ENCODE measurements at places on chromosomes 13 and 19.

DNA sequence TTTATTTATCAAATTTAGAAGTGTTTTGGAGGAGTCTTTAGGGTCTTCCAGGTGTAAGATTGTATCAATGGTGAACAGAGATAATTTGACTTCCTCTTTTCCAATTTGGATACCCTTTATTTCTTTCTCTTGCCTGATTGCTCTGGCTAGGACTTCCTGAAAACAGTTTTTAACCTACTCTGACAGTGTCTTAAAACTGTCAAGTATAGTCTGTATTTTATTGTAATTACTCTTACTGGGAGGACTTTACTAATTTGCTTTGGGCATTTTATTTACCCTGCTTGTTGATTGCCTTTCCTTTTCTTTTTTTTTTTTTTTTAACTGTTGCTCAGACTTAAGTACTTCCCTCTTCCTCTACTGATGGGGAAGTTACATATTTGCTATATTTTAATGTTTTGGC, 81.3 kb downstream of the URI1 start:
- no peak for DNase-seq

- no peak for DNase-seq
These were observed 38.8 kb downstream of the NLRP12 start for GRCh38 chr19:53785196-53785889.

DNA sequence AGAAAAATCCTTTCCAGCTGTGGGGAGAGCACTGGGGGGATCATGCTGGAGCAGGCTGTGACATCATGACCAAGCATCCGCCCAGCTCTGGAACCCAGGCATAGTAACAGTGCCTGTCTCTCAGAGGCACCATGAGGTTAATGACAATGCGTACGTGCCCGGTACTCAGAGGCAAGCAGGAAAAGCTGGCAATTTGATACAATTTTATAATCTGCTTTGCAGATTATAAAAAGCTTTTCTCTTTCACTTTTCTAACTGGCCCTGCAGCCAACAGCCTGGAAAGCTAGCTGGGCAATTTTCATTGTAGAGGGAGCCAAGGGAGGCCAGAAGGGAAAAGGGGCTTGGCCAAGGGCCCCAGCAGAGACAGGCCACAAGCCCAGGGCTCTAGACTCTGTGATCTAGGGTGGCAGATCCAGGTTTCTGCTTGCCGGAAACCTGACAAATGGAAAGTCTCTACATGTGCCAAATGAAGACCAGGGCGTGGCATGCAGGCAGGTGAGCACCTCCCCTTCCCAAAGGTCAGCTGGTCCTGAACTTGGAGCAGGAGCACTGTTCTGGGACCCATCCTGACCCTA, 22.7 kb downstream of the VRK3 start:
- no peak for DNase-seq

DNA sequence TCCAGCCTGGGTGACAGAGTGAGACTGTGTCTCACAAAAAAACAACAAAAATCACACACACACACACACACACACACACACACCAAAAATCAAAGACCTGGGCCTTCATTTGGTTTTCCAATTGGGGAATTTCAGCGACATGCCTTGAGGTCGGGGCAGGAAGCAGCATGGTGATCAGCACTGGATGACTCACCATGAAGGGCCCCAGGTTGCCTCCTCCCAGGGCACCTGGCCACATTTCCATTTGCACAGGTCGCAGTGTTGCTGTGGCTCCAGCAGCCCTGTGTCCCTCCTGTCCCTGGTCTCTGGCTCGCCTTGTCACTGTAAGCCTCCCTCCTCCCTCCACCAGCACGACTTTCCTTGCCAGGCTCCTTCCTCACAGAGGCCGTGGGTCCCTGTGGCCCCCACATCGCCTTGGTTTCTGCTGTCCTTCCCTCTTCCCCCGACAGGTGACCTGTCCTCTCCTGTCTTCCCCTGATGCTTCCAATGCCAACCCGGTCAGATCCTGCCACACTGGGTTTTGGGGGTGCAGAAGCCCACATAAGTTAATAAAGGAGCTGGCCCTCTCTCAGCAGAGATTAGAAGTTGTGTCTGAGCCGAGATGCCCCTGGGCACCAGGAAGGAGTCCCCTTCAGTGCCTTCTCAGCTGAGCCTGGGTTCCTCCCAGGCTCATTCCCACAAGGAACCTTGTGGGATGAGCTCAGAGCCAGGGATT, 66.7 kb downstream of the GPR12 start:
- DNase-seq = no peak

- DNase-seq = peak; percentile 86
These were observed 206.7 kb upstream of the RFC3 start for GRCh38 chr13:33611121-33611805.

DNA sequence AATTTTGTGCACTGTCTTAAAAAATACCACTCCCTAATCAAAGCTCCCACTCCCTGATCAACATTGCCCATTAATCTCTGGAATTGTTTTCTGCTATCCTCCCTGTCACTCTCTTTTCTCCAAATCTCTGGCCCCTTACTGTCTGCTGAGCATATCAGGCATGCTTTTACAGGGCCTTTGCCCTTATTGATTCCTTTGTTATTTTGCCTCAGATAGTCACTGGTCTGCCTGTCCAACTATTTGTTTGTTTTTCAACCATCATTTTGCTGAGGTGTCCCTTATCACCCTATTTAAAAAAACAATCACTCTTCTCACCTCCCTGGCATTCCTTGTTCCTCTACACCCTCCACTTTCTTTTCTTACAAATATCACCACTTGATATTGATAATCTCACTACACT, 153.0 kb downstream of the PCDH9 start:
- DNase-seq = no peak

DNA sequence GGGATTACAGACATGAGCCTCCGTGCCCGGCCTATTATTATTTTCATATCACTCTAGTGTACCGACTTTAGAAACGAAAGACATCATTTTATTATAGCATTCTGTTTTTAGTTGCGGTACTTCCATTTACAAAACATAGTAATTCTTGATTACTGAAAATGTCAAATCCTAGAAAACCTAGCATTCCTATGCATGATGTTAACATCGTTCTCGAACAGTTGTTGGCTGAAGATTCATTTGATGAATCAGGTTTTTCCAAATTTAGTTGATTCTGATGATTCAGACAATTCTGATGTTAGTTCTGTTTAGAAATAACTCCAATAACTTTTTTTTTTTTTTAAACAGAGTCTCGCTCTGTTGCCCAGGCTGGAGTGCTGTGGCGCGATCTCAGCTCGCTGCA, 11.5 kb upstream of the MTRF1 start:
- no peak for DNase-seq

DNA sequence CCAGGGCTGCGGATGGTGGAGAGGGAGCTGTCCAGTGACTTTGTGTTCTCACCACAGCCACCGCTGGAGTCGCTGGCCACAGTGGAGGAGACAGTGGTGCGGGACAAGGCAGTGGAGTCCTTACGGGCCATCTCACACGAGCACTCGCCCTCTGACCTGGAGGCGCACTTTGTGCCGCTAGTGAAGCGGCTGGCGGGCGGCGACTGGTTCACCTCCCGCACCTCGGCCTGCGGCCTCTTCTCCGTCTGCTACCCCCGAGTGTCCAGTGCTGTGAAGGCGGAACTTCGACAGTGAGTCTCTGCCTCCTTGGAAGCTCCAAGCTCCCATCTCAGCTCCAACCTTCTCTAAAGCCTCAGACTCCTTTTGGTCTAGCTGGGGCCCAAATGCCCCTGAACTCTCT, 21.4 kb downstream of the PPP2R1A start:
- DNase-seq = no peak

DNA sequence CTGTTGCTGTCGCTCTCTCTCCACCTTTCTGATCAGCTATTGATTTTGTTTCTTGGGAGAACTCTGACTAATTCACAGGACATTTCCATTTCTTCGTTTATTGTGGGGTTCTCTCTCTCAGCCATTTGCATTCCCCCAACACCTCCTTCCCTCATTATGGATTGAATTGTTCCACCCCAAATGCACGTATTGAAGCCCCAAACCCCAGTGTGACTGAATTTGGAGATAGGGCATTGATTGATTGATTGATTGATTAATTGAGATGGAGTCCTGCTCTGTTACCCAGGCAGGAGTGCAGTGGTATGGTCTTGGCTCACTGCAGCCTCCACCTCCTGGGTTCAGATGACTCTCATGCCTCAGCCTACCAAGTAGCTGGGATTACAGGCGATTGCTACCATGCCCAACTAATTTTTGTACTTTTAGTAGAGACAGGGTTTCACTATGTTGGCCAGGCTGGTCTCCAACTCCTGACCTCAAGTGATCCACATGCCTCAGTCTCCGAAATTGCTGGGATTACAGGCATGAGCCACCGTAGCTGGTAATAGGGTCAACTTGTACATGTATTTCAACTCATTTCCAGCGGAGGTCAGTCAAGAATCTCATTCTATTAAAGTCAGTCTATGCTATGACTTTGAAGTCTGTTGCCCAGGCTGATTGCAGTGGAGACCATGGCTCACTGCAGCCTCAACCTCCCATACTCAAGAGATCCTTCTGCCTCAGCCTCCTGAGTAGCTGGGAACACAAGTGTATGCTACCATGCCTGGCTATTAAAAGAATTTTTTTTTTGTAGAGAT, 13.6 kb downstream of the NFILZ start:
- no peak for DNase-seq

DNA sequence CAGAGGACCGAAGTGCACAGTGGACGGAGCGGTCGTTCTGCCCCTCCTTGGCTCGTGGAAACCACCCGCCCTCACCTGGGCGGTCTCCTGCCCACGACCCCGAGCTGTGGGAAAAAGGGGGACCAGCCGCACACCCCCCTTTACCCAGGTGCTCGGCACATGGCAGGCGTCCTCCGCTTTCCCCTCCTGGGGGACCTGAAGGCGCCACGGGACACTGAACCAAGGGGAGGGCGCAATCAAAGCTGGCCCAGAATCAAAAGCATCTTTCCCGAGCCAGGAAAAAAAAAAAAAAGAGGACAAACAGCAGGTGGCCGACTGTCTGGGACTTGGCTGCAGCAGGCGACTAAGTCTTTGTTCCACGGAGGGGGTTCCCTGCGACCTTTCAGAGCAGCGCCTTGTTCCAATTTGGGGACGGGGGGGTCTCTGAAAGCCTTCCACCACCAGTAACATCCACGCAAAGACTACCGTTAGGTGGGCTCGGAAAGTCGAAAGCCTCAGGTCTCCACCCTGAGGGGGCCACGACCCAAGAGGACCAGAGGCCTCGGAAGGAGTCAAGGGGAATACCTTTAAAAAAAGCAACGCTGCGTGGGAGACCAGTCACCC, 1.1 kb downstream of the MBD3 start:
- DNase-seq = no peak

DNA sequence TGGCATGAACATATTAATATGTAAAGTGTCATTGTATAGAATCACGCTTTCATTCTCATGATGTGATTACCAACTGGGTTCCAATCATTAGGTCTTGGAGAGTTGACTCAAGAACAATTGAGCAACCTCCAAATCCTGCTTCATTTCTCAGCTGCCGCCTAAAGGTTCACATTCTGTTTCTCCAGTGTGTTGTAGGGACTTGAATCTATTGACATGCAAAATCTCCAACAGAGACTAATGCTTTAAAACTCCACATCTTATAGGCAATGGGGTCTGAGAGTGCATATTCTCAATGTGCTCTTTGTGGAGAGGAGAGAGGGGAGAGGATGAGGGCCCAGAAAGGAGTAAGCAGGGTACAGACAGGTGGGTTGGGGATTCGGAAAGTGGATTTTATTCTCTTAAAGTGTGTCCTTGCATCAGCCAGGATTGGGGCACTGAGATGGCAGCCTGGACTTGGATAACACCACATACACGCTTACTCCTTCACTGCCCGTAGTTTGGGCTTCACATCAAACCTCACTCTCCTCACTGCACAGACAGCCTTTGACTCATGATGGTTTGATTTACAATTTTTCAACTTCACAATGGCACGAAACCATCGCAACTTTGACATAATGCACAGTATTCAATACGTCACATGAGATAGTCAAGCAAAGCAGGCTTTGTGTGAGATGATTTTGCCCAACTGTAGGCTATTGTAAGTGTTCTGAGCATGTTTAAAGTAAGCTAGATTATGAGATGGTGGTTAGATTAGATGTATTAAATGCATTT, 241.3 kb upstream of the IRS2 start:
- no peak for DNase-seq

DNA sequence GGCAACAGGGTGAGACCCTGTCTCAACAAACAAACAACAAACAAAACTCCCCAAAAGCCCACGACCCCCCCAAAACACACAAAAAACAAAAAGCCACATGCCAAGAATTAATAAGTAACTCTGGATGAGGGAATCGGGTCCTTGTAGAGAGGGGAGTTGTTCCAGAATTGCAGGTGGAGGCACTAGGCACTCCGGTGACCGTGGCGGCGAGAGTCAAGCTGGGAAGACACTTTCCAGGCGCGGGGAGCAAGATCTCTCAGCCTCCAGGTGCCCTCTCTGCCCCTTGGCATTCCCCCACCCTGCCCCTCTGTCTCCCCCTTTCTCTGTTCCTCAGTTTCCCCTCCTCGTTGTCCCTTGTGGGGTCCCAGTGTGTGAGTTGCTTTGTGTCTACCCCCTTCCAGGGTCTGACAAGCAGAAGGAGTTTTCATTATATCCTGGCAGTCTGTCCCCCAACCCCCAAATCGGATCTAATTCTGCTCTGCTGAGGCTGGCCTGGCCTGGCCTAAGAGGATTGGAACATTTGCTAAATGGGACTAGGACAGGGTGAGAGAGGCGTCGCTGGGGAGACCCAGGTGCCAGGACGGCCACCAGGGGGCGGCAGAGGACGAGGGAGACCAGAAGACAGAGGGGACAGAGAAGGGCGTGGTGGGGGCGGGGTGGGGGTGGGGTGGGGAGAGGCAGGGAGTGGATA, 8.3 kb upstream of the CRX start:
- DNase-seq = peak; percentile 46

- DNase-seq = no peak
These were observed 41.2 kb upstream of the KCTD4 start for GRCh38 chr13:45242070-45242469.

GRCh38 chr13:39108783-39109182, 70.5 kb downstream of the NHLRC3 start:
- no peak for DNase-seq

DNA sequence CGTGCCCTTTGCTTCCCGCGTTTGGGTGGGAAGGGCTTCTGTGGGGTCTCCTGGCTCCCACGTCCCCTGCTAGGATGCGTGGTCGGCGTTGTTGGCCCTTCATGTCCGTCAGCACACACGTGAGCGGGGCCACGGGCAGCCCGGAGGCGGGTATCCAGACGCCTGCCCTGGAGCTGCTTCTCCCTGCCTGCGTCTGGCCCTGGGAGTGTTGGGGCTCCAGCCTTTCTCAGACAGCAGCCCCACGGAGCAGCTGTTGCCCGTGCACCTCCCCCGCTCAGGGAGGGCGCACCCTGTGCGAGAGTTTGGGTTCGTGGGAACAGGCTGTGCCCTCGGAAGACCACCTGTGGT, 14.5 kb downstream of the DAZAP1 start:
- DNase-seq = no peak
